Tibial nerve (tissue), 4 donors: ENCODE measurements at places on chromosomes 12 and 14.

DNA sequence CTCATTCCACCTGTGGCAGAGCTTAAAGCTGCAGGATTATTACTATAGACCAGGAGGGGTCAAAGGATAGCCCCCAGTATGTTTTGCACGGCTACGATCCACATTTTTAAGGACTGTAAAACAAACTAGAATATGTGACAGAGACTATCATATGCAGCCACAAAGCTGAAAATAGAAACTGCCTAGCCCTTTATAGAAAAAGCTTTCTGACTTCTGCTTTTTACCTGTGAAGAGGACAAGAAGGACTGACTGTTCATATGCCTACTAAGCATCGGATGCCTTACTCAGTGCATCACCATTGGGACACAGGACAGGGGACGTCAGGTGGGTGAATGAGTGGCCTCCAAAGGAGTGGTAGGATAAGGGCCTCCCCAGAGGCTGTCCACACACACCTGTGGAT is 29.8 kb downstream of the SPTB start:
- H3K27ac ChIP-seq = no peak overlapping the region
- no peak for DNase-seq
- no peak overlapping the region for H3K4me3 ChIP-seq
- no peaks in the 10 kb centered on the region for H3K4me1 ChIP-seq

DNA sequence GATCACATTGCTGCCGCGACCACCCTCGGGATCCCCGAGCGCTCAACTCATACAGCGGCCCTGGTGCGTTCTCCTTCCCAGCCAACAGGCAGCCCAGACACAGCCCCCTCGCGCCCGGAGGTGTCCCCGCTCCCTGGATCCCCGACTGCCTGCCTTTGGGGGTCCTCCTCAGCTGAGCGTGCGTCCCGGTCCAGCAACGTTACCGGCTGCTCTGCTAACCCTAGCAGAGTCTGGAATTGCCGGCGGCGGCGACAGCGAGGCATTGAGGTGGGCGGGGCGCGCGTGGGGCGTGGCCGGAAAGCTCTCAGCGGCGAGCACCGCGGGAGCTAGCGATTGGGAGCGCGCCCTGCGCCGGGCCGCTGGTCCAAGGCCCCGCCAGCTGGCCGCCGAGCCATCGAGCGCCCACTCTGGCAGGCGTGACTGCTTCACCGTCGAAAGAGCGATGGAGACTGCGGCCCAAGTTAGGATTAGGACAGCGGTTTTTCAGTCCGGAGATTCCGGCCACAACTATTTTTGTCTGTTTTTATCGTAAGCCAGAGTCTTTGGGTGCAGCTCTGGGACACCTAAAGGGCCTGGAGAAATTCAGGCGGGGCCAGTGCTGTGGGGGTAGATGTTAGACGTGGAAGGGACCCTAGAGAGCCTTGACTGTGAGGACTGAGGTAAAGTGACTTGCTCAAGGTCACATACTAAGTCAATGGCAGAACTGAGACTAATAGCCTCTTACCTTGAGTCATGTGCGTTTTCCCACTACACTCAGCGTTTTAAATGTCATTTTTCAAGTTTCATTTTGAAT is at the start of gene HEATR5A:
HEATR5A (minus strand) TSS at position 232 of the 793 bp plus-strand sequence. CDS start 17,575 bp downstream, outside the sequence.
- H3K4me3 ChIP-seq = peak within 1 kb of the TSS; percentile 93
- H3K4me1 ChIP-seq = peaks cover 14% of the 10 kb centered on the region
- no peaks in the 10 kb centered on the region for H3K36me3 ChIP-seq
- peak within 1 kb of the TSS; percentile 45 for H3K27ac ChIP-seq
- no peaks in the 10 kb centered on the region for H3K27me3 ChIP-seq

- no peak overlapping the region for H3K27ac ChIP-seq
- no peaks in the 10 kb centered on the region for H3K27me3 ChIP-seq
Measured at GRCh38 chr12:51661199-51661598, 70.2 kb downstream of the SCN8A start.

DNA sequence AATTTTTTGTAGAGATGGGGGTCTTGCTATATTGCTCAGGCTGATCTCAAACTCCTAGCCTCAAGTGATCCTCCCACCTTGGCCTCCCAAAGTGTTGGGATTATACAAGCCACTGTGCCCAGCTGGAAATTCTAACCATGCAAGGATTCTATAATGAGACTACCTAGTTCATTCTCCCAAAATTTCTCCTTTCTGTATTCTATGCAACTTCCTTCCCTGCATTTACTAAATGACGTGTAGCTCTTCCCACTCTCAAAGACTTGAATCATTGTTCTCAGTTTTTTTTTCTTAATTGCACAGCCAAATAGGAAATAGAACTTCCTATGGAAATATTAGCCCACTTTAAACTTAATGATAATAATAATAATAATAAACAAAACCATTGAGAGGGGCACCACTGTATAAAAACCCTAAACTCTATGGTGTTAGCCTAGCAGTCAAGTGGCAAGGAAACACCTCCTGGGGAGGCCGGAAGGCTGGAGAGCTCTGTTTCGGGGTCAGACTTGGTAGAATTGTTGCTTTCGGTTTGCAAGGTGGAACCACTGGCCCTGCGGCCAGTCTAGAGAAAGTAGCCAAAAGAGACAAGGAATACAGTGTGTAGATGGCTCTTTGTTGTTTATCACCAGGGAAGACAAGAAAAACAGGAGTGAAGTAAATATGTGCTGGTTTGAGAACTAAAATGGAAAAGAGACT is 40.0 kb upstream of the TESC start:
- DNase-seq = no peak
- H3K36me3 ChIP-seq = peaks cover 3% of the 10 kb centered on the region
- no peak overlapping the region for H3K27ac ChIP-seq
- H3K27me3 ChIP-seq = no peaks in the 10 kb centered on the region
- no peak overlapping the region for H3K4me3 ChIP-seq

DNA sequence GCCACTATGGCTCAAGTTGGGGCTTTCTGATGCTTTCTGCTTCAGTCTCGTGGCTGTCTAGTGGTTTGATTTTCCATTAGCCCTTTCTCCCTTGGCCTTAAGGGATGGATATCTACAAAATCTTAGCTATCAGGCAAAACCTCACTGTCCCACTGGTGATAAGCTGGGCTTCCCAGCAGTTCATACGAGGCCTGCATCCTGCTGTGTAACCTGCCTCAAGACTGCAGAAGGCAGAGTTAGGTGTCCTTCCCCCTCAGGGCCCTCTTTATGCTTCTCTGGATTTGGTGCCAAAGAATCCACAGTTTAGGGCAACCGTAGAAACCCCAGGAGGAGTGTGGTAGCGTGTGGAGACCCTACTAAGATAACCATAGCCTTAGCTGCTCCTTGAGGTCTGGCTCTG is 38.9 kb downstream of the ETV6 start:
- no peaks in the 10 kb centered on the region for H3K27me3 ChIP-seq
- H3K4me3 ChIP-seq = no peak overlapping the region
- no peaks in the 10 kb centered on the region for H3K36me3 ChIP-seq

DNA sequence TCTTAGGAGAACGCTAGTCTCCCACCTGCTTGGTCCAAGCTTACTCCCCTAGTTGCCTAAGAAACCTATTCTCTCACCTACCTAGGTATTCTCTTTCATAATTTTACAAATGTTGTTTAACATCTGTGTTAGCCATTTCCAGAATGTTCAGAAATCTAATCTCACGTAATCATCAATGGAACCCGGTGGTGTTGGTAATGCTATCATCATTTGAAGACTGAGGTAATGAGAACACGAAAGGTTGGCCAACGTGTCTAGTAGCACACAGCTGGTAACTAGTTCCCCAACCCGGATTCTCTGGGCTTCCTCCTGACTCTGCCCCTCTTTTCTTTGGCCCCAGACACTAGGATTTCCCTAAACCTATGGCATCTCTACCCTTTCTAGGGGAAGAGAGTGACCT is 43.8 kb upstream of the EMP1 start:
- H3K27me3 ChIP-seq = no peaks in the 10 kb centered on the region
- no peak overlapping the region for H3K27ac ChIP-seq
- DNase-seq = no peak
- peaks cover 12% of the 10 kb centered on the region for H3K4me1 ChIP-seq

DNA sequence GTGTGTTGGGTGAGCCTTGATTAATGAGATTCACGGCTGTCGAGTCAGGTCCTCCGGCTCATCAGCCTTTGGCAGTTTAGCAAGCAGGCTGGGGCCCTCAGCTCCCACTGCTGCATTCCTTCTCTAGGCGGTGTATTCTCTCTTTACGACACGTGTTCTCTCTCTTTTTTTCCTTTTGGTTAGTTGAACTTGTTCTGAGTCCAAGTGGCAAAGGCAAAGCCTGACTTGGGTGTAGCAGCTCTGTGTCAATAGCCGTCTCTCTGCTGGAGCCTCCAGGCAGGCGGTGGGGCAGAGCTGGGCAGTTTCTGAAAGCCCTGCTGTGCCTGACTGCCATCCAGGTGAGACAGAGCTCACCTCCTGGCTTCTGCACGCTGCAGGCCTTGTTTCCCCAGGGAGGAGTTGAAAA is 46.6 kb downstream of the SUSD6 start:
- no peaks in the 10 kb centered on the region for H3K27me3 ChIP-seq
- H3K4me3 ChIP-seq = no peak overlapping the region
- DNase-seq = no peak
- H3K36me3 ChIP-seq = peaks cover 23% of the 10 kb centered on the region
- peak overlapping the region; percentile 79 for H3K27ac ChIP-seq
- peaks cover 53% of the 10 kb centered on the region for H3K4me1 ChIP-seq

- H3K36me3 ChIP-seq = no peaks in the 10 kb centered on the region
- no peak overlapping the region for H3K4me3 ChIP-seq
- no peak for DNase-seq
- no peak overlapping the region for H3K27ac ChIP-seq
- no peaks in the 10 kb centered on the region for H3K4me1 ChIP-seq
- H3K27me3 ChIP-seq = no peaks in the 10 kb centered on the region
Measured at GRCh38 chr12:54631988-54632728, 2.5 kb downstream of the LACRT start.

GRCh38 chr12:79296133-79296532 is 394.6 kb downstream of the PAWR start:
- H3K27ac ChIP-seq = no peak overlapping the region
- DNase-seq = no peak
- H3K36me3 ChIP-seq = no peaks in the 10 kb centered on the region
- H3K4me1 ChIP-seq = peaks cover 7% of the 10 kb centered on the region
- H3K4me3 ChIP-seq = no peak overlapping the region

- H3K4me3 ChIP-seq = no peak overlapping the region
- no peaks in the 10 kb centered on the region for H3K27me3 ChIP-seq
- no peak for DNase-seq
- H3K36me3 ChIP-seq = no peaks in the 10 kb centered on the region
- no peak overlapping the region for H3K27ac ChIP-seq
Measured at GRCh38 chr12:26737487-26738030, 95.4 kb downstream of the ITPR2 start.

DNA sequence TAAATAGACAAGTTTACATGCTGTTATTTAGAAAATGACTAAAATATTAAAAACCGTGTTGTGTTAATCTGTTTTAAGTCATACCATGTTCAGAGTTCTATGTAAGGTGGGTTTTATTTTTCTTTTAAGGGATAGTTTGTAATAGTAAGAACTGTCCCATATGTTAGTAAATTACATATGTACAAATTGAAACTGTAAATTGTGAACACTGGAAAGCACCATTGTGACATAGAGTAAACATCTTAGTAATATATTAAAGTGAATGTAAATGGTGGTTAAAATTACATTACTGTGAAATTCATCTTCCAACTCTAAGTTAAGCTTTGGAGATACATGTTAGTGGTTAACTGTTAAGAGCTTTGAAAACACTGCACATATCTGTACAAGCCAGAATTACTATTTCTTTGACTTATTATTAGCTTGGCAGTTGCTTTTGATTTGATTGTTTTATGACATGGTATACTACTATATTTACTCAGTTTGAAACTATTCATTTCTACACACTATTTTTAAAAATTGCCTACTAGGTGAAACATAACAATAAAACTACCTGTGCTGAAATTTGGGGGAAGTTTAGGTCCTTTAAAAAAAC is 27.4 kb upstream of the DIP2B start:
- H3K4me1 ChIP-seq = no peaks in the 10 kb centered on the region
- no peak overlapping the region for H3K27ac ChIP-seq
- no peak overlapping the region for H3K4me3 ChIP-seq
- no peaks in the 10 kb centered on the region for H3K27me3 ChIP-seq
- H3K36me3 ChIP-seq = peaks cover 48% of the 10 kb centered on the region
- no peak for DNase-seq

- H3K27me3 ChIP-seq = no peaks in the 10 kb centered on the region
- no peaks in the 10 kb centered on the region for H3K36me3 ChIP-seq
- no peaks in the 10 kb centered on the region for H3K4me1 ChIP-seq
- no peak for DNase-seq
Measured at GRCh38 chr12:61107118-61107517, 1153.1 kb upstream of the USP15 start.

DNA sequence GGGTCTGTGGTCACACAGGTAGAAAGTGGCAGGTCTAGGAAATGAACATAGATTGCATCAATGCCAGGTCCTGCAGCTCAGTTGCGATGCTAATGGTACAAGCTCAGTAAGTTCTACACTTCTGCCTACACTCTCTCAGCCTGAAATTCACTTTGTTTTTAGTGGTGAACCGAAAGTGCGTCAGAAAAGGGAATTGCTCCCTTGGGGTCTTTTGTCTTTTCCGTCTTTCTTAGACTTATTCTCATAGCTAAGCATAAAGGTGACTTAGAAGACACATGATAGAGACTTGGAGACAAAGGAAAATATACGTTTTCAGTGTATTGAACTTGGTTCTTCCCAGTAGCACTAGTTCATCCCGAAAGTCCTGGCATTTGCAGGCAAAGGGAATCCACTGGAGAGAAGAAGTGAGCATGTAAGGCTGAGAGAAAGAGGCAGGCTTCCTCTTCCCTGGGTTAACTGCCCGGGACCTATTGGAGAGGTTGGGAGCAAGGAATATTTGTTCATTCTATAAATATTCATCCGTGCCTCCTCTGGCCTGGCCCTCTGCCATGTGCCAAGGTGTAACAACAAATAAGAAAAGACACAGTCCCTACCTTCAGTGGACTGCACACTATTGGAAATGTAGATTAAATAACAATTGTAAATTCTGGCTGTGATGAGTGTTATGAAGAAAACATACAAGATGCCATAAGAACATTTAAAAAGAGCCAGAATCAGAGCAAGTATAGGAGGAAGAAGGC is 785.8 kb downstream of the MED13L start:
- no peaks in the 10 kb centered on the region for H3K36me3 ChIP-seq
- no peak for DNase-seq
- H3K27me3 ChIP-seq = no peaks in the 10 kb centered on the region
- H3K4me3 ChIP-seq = no peak overlapping the region

DNA sequence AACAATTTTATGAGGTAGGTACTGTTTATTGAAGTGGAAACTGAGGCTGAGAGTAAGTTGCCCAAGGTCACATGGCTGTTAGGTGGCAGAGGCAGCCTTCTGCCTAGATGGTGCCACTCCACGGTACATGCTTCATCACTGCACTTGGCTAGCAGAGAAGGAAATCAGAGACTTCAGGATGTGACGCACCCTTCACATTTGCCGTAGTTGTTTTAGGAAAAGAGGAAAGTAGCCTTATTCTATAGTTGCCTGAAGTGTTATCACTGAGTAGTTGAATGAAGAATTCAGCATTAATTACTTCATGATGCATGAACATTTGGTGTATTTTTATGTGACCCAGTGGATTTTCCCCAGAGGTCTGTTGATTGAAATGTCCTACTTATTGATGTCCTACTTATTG is 55.7 kb downstream of the ERC1 start:
- no peak overlapping the region for H3K27ac ChIP-seq
- no peak for DNase-seq
- no peaks in the 10 kb centered on the region for H3K27me3 ChIP-seq
- no peaks in the 10 kb centered on the region for H3K4me1 ChIP-seq
- no peak overlapping the region for H3K4me3 ChIP-seq
- no peaks in the 10 kb centered on the region for H3K36me3 ChIP-seq
